Epithelial cell of umbilical artery (primary cell): ENCODE measurements at places on chromosomes 1 and 21. TPM values are rescaled to one million over a fixed set of nuclear protein-coding genes. Genes with fewer than 3 reads are reported as not detected.

CHI3L2 gene
- not detected in 2 replicates for total RNA-seq

KRTAP15-1 gene
- not detected in 2 replicates for total RNA-seq

TNFSF18 gene
- 28.3 and 85.7 TPM in 2 replicates for total RNA-seq

DDR2 gene
- total RNA-seq: 6.8 and 16.7 TPM in 2 replicates

KIF14 gene
- total RNA-seq: 8.8 and 10.9 TPM in 2 replicates

GUCA2A gene
- total RNA-seq: not detected in 2 replicates

PPIAL4G gene
- total RNA-seq: not detected in 2 replicates
